ENCODE measurements at places on chromosomes 7 and 10. TPM values are rescaled to one million over a fixed set of nuclear protein-coding genes. Genes with fewer than 3 reads are reported as not detected.

DNA sequence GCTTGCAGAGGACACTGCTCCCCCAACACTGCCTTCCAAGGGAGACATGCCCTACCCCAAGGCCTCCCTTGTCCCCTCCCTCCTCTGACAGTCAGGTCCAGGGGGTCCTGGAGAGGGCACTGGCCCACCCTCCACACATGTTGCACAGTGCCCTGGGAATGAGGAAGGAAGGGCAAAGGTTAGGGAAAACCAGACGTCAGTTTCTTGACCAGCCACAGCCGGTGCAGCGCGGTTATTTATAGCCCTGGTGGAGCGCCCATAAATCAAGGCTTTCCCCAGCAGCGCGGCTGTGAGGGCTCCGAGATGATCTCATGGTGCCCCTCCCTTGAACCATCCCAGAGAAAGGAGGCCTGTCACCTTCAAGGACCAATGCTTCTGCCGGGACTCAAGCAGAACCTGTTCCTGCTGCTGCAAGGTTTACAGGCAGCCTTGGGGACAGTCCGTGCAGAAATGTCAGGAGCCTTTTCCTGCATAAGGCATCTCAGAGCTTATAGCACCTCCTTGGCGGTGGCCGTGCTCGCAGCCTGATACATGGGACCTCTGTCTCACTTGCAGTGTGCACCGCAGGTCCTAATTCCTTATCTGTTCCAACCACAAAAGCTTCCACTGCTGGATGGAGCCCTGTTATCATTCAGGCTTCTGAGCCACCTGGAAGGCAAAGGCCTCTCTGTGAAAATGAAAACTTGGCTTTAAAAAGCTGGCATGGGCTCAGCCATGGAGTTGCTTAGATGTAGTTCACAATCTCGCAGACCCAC lies 127.3 kb downstream of the LHPP start:
- DNase-seq, result no peak

GRCh38 chr7:88357294-88357693 lies 50.6 kb upstream of the STEAP4 start:
- DNase-seq, result no peak

The MRLN gene
- total RNA-seq, result not detected

- DNase-seq, result no peak
Observed at GRCh38 chr7:2037808-2038522, 194.8 kb downstream of the MAD1L1 start.

DNA sequence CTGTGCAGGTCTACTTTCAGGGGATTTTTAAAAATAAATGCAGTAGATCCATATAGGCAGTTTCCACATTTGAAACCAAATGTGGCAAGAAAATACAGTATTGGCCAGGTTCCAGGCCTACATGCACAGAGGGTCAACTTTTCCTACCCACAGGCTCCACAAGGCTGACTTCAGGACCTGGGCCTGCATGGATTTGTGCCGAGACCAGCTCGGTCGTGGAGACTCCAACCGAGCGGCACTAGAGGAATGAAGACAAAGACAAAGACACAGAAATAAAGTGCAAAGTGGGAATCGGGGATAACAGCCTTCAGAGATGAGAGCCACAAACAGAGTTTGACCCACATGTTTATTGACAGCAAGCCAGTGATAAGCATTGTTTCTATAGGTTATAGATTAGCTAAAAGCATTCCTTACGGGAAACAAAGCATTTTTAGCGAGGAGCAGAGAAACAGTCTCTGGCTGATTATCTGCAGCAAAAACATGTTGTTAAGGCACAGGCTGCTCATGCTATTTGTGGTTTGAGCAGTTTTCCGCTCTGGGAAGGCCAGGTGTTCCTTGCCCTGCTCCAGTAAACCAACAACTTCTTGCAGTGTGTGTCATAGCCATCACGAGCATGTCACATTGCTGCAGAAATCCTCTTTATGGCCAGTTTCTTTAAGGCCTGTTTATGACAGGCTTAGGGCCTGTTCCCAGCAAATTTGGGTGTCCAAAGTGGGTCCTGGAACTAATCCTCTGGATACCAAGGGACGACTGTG lies 52.6 kb downstream of the ZNF37A start:
- DNase-seq, result no peak

GRCh38 chr7:96157856-96158255 lies 164.0 kb downstream of the SLC25A13 start:
- DNase-seq, result no peak

DNA sequence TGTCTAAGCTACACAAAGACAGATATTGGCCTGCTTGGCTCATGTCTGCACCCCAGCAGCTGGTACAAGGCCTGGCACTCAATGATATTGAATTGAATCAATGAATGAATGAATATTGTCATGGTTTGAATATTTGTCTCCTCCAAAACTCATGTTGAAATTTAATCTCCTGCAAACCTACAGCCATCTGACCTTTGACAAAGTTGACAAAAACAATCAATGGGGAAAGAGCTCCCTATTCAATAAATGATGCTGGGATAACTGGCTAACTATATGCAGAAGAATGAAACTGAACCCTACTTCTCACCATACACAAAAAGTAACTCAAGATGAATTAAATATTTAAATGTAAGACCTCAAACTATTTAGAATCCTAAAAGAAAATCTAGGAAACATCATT lies 144.7 kb downstream of the CYP26A1 start:
- no peak for DNase-seq

The ATP6V0E2 gene
- total RNA-seq, result 44.5 TPM

- no peak for DNase-seq
Observed at GRCh38 chr10:17923728-17924127, 28.0 kb upstream of the SLC39A12 start.

The TMEM236 gene
- 0.65 TPM for total RNA-seq

The WNT2 gene
- not detected for total RNA-seq

The GIMAP4 gene
- total RNA-seq, result 156 TPM

DNA sequence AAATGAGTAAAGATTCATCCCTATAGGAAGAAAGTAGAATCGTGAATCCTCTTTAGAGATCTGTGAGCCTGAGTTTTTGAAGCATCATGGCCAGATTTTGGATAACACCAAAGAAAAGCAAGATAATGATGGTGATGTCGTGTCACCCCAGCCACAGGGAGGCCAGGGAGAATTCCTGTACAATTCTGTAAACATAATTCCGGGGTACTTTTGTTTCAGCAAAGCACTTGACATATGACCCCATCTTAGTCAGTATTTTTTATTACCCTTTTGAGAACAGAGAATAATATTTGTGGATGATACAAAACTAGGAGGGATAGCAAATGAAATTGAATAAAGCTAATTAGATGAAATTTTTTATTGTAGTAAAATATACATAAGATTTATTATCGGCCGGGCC lies 33.8 kb downstream of the NACAD start:
- no peak for DNase-seq

The ACSL5 gene
- total RNA-seq, result 54.5 TPM

GRCh38 chr10:79093658-79094411 lies 25.1 kb downstream of the ZMIZ1 start:
- DNase-seq, result no peak

The CAMK2B gene
- 0.86 TPM for total RNA-seq

The NCF1 gene
- total RNA-seq, result 1.8 TPM

The NUTM2D gene
- 1.5 TPM for total RNA-seq

GRCh38 chr10:51564896-51565510 lies 134.4 kb downstream of the CSTF2T start:
- no peak for DNase-seq

GRCh38 chr10:23448323-23448722 lies 9.4 kb downstream of the OTUD1 start:
- DNase-seq, result no peak

DNA sequence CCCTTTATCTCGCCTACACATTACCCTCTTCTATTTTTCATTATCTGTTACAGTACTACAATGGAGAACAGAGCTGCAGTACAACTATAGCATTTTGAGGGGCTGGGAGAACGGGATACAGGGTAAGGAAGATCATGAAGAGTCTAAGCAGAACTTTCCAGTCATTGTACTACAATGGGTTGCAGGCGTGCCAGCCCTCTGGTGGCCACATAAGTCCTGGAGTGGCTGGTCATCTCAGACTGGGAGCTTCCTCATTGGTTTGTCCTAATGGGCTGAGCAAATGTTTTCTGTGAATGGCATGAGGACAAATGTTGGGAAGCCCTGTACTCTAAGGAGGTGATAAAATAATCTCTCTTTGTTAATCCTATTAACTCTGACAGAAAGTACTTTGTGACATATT lies 33.0 kb downstream of the TMEM106B start:
- no peak for DNase-seq

DNA sequence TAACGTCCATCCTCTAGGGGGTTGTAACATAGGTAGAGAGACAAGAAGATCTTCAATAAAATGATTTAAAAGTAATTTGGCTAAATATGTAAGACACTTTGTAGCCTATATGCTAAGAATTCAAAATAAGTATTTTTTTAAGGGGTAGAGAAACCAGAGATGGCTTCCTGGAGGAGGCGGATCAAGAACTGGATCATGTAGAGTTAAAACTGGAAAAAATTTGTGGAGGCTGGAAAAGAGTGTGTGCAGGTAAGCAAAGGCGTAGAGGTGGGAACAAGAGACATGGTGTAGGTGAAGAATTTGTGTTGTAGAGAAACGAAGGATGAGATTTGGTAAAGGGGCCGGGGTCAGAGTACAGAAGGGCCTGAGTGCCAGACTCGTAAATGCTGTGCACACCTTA lies 172.6 kb downstream of the TMEM178B start:
- no peak for DNase-seq

DNA sequence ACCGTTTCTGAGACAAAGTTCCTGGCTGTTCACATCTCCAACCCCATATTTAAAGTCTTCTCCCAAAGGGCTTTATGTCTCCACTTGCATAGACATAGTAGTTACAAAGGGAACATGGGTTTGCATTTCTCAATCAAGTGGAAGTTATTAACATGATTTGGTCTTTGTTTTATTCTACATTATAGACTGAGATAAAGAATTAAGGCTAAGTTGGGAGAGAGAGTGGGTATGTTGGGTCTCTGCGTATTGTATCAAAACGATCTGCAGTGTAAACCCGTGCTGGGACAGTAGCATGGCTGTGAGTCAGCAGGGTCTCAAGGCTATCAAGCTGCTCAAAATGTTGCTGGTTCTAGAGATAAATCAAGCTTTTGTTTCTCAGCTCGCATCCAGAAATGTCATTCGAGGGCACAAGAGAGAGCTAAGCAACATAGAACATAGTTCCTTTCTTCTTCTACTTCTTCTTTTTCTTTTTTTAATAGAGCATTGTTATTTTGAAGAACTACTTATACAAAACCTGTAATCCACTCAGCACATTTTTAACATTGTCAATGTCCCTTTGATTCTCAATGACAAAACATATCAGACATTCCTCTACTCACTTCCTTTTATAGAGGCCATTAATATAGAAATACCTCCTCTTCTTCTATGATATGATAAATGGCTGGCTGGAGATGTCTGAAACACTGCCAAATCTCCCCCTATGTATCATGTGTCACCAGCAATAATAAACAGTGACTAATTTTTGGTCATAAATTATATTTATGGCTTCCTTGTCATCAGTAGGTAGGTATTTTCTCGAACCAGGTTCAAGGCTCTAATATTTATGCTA lies 34.5 kb upstream of the RHOBTB1 start:
- no peak for DNase-seq

The FBXL13 gene
- total RNA-seq, result 1.0 TPM

All from activated T-cell treated with anti-CD3 and anti-CD28 coated beads, Interleukin-2, amount 50 U/mL, for 72 hours (primary cell).